ENCODE measurements at places on chromosomes 5 and 9.

GRCh38 chr9:2125906-2126305 lies 110.8 kb downstream of the SMARCA2 start:
- no peak for DNase-seq

DNA sequence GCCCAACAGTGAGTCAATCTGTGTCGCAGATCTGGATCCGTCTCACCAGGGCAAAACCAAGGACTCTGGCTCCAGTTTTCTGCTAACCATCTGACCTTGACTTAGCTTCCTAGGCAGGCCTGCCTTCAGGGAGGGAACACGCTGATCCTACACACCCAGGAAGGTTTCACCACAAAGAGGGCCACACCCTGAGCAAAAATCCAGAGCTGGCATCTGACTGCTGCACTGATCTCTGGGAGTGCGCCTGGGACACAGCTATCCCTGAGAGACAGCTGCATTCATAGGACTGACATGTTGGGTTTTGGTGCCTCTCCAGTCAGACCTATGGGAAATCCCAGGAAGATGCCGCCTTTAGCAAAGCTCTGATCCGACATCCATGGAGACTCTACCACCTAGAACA lies 47.5 kb downstream of the CDK5RAP2 start:
- no peak for DNase-seq

DNA sequence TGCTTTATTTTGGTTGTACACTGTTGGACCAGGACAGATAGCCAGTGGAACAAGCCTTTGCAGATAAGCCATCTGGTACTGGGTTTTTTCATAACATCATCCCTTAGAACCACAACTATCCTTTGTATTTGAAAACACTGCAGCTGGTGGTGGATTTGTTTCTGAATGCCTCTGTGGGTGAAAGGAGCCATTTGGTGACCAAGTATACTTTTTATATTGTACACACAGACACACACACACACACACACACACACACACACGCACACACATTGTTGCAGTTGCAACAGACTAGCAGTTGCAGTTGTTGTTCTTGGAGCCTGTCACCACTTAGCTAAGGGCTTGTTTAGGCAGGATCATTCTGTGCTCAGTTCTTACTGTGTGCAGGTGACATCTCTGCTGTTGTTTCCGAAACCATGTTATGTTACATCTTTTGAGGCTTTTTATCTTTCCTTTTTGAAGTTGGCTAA lies 22.9 kb upstream of the CAVIN4 start:
- DNase-seq, result no peak

- DNase-seq, result no peak
Observed at GRCh38 chr9:86924206-86924605, 23.1 kb downstream of the GAS1 start.

DNA sequence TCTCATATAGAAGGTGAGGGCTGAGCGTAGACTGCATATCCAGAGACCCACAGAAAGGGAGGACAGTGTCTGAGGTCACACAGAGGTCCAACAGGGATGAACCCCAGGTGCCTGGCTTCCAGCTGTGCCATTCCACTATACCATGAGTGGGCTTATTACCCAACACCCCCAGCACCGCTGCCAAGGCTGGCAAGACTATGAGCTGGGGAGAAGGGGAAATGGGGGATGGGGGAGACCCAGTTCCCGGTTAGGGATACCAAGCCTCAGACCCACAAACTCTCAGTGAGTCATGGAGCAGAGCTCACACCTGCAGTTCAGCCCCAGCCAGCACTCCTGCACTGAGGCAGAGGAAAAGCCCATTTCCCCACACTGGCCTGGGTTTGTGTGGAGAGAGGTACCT lies 106.4 kb downstream of the PSD2 start:
- no peak for DNase-seq

- DNase-seq, result no peak
Observed at GRCh38 chr9:22514871-22515270, 68.2 kb downstream of the DMRTA1 start.

- no peak for DNase-seq
Observed at GRCh38 chr9:37920471-37921167, 16.7 kb upstream of the SLC25A51 start.

GRCh38 chr9:2324742-2325141 lies 296.8 kb upstream of the VLDLR start:
- no peak for DNase-seq

GRCh38 chr5:51465165-51465564 lies 81.9 kb downstream of the ISL1 start:
- DNase-seq, result no peak

DNA sequence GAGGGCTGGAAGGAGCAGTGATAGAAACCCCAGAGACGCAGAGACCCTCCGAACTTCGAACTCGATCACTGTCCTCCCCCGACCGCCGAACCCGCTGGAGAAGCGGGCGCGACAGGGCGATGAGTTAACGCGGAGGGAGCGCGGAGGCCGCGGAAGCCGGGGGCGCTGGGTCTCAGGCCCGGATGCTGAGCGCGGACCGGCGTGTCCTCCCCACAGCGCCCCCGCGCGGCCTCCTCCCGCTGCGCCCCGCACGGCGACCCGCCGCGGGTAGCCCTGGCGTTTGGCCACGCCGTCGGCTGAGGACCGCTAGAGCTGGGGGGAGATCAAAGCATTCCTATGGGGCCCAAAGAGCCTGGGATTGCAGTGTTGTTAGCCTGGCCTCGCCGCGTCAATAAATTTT lies 7.7 kb upstream of the DMRT2 start:
- no peak for DNase-seq

Data from NCI-H1417 (cell line).